ENCODE measurements at places on chromosomes 3 and 15. TPM values are rescaled to one million over a fixed set of nuclear protein-coding genes. Genes with fewer than 3 reads are reported as not detected.
A peak's percentile ranks its signal among the peaks of the same experiment; 100 is the strongest.

AADACL2 gene
- not detected for total RNA-seq

ECE2 gene
- total RNA-seq = 11.7 TPM

CMTM6 gene
- 20.2 TPM for total RNA-seq

PLD1 gene
- 60.4 TPM for total RNA-seq

DNA sequence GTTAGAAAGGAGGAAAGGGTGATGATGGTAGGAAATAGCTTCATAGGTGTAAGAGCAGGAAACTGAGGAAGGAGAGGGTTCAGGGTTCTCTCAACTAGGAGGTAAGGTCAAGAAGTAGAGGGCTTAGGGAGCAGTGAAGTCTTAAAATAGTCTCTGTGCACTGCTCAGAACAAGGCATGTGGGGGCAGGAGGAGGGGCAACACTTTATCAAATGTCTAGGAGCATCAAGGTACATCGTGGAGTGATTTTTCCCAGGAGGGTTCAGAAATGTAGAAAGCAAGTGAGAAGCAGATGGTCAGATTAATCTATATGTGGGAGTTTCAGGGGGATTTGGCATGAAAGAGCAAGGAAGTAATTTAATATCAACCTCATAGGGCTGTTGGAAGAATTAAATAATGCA lies 58.8 kb downstream of the TNIK start:
- peaks cover 16% of the 10 kb centered on the region for H3K4me1 ChIP-seq
- H3K36me3 ChIP-seq = no peaks in the 10 kb centered on the region
- H3K27me3 ChIP-seq = no peaks in the 10 kb centered on the region
- no peak for DNase-seq
- no peak overlapping the region for H3K27ac ChIP-seq

GRCh38 chr3:184337399-184337714 lies at the start of gene FAM131A:
FAM131A (plus strand) TSS chr3:184337600; CDS start chr3:184337631, 31 bp downstream.
- H3K27ac ChIP-seq = peak within 1 kb of the TSS; percentile 95
- DNase-seq = no peak

GRCh38 chr3:127265581-127265981 lies 22.3 kb downstream of the PRR20G start:
- H3K36me3 ChIP-seq = no peaks in the 10 kb centered on the region
- no peak for DNase-seq
- H3K27ac ChIP-seq = no peak overlapping the region
- H3K4me1 ChIP-seq = no peaks in the 10 kb centered on the region
- no peak overlapping the region for H3K4me3 ChIP-seq

GRCh38 chr3:108021131-108021530 lies 69.7 kb downstream of the CD47 start:
- no peaks in the 10 kb centered on the region for H3K27me3 ChIP-seq
- H3K4me3 ChIP-seq = no peak overlapping the region
- H3K27ac ChIP-seq = no peak overlapping the region
- no peaks in the 10 kb centered on the region for H3K36me3 ChIP-seq
- DNase-seq = no peak
- H3K4me1 ChIP-seq = no peaks in the 10 kb centered on the region

- H3K4me3 ChIP-seq = no peak overlapping the region
- no peaks in the 10 kb centered on the region for H3K4me1 ChIP-seq
- H3K27ac ChIP-seq = no peak overlapping the region
- no peak for DNase-seq
- no peaks in the 10 kb centered on the region for H3K27me3 ChIP-seq
Observed at GRCh38 chr15:39336926-39337325, 244.0 kb upstream of the THBS1 start.

DNA sequence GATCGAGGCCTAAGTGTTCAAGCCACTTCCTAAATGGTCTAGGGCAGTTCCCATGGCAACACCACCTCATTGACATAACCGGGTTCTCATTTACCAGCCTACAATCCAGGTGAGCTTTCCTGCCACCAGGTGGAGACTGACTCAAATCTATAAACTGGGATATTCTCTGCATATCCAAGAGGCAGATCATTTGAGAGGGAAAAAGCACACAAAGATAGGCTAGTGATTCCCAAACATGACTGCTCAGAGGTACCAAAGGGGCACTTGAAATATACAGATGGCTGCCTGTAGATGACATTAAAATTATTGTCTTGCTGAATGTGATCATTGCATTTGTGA lies 141.3 kb upstream of the PROK2 start:
- H3K4me1 ChIP-seq = no peaks in the 10 kb centered on the region
- H3K27me3 ChIP-seq = no peaks in the 10 kb centered on the region
- no peak overlapping the region for H3K4me3 ChIP-seq
- DNase-seq = peak; percentile 74
- no peaks in the 10 kb centered on the region for H3K36me3 ChIP-seq
- no peak overlapping the region for H3K27ac ChIP-seq

DNA sequence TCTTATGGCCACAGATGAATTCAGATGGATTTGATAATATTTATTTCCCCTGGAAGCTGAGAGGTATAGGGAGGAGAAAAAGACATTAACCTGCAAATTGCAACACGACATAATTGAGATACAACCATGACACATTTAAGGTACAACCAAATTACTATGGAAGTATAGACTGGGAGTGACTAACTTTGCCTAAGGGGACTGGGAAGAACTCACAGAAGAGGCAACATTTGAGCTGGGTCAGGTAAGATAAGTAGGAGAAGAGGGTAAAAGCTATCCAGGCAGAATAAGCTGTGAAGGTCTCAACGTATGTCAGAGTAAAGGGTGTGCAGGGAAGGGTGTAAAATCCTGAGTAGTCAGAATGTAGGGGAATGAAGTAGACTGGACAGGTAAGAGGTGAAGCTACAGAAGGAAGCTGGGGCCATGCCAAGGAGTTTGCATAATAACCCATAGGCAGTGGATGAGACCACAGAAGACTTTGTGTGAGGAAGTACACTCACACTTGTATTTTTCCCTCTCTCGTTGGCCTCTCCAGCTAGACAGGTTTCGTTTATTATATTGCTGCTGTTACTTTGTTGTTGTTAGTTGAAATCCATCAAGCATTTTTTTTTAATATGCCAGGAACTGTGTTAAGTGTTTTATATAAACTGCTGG lies 28.0 kb upstream of the PTX3 start:
- H3K4me3 ChIP-seq = no peak overlapping the region
- H3K27me3 ChIP-seq = no peaks in the 10 kb centered on the region
- no peak overlapping the region for H3K27ac ChIP-seq

DNA sequence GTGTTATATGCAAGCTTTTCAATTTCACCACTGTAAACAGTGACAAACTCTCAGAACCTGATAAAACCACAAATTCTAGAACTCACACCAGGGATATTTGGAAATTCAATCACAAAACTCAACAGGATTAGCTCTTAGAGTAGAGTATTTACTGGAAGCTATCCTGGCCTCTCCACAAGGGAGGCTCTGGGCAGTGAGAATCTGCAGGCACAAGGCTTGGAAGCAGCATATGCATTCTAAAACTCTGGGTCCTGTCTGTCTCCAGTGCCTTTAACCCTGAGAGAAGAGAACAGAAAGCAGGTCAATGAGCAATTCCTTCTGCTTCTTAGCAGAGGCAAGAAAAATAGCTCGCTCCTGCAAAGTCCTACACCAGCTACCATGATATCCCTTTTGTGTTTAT lies 23.4 kb downstream of the PLSCR4 start:
- no peak for DNase-seq
- H3K27ac ChIP-seq = no peak overlapping the region
- H3K4me3 ChIP-seq = no peak overlapping the region

- H3K36me3 ChIP-seq = no peaks in the 10 kb centered on the region
- H3K4me1 ChIP-seq = no peaks in the 10 kb centered on the region
Observed at GRCh38 chr3:87370007-87370406, 93.6 kb upstream of the POU1F1 start.

GRCh38 chr3:186152361-186152798 lies 43.5 kb upstream of the ETV5 start:
- H3K27me3 ChIP-seq = no peaks in the 10 kb centered on the region
- no peak overlapping the region for H3K4me3 ChIP-seq

GRCh38 chr15:60649845-60650548 lies 171.1 kb upstream of the ICE2 start:
- H3K27me3 ChIP-seq = no peaks in the 10 kb centered on the region
- H3K4me3 ChIP-seq = no peak overlapping the region
- peak overlapping the region; percentile 17 for H3K27ac ChIP-seq
- no peaks in the 10 kb centered on the region for H3K36me3 ChIP-seq

- H3K36me3 ChIP-seq = peaks cover 7% of the 10 kb centered on the region
- no peaks in the 10 kb centered on the region for H3K4me1 ChIP-seq
- H3K27ac ChIP-seq = no peak overlapping the region
Observed at GRCh38 chr3:128919988-128920387, 40.6 kb downstream of the ACAD9 start.

DNA sequence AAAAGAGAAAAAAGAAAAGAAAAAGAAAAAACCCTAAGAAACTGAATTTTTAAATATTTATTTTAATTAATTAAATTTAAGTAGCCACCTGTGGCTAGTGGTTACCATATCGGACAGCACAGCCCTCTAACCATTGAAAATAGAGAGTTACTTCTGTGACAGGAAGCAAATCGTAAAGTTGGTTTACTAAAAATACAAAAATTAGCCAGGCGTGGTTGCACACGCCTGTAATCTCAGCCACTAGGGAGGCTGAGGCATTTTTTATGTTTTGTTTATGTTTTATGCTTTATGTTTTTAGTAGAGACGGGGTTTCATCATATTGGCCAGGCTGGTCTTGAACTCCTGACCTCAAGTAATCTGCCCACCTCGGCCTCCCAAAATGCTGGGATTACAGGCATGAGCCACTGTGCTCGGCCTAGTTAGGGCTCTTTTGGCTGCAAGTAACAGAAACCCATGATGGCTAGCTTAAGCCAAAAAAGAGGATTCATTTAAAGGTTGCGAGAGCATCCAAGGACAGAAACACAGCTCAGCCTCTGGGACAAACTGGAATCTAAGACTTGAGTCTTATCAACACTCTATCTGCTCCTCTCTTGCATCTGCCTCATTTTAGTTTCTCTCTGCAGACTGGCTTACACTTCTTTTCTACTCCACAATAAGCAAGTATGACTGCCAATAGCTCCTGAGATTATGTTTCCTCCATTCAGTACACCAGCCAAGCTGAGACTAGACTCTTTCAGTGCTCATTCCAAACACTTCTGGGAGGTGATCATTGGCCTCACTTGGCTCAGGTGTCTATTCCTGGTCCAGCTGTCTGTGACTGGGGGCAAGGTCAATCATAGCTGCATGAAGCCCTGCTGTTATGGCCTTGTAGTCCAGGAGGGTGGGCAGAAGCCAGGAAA lies 6.8 kb upstream of the SKIL start:
- no peak overlapping the region for H3K4me3 ChIP-seq
- no peak overlapping the region for H3K27ac ChIP-seq
- H3K36me3 ChIP-seq = no peaks in the 10 kb centered on the region
- peaks cover 9% of the 10 kb centered on the region for H3K4me1 ChIP-seq

DNA sequence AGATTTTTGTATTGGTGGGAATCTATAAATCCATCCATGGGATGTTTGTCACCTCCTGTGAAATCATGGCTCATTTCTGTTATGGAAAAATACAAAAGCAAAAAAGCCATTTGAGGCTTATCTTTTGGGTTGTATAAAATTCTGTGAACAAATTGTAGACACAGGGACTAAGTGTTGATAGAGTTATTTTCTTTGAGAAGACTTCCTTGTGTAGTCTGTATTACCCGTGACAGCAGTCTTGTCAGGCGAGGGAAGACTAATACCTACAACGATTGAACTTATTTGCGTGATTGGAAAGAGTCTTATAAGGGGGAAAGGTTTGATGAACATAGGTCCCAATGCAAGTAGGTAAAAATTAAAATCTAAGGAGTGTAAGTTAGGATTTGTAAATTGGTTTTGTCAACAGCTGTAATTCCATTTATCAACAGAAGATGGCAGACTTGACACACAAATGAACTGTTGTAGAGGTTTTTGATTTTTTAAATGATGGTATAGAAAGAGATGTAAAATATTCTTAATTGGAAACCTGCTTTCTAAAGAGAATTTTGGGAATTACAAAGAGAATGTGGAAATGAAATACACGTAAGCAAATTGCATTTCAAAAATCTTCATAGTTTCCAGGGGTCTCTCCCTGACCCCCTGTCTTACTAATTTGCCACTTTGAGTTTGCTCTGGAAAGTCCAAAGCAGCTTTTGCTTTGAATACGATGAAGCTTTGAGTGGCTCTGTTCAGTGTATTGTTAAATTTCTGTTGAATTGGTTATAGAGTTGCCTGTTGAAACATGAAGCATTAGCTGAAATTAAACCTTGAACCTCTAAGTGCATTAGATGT lies 33.2 kb downstream of the SLC25A26 start:
- DNase-seq = no peak
- H3K36me3 ChIP-seq = no peaks in the 10 kb centered on the region
- H3K27ac ChIP-seq = no peak overlapping the region
- H3K27me3 ChIP-seq = no peaks in the 10 kb centered on the region
- H3K4me1 ChIP-seq = peaks cover 6% of the 10 kb centered on the region

- peak overlapping the region; percentile 60 for H3K4me3 ChIP-seq
- H3K27ac ChIP-seq = peak overlapping the region; percentile 78
- no peaks in the 10 kb centered on the region for H3K36me3 ChIP-seq
- H3K27me3 ChIP-seq = no peaks in the 10 kb centered on the region
Observed at GRCh38 chr15:24955531-24955921, 739 bp downstream of the SNRPN start.

DNA sequence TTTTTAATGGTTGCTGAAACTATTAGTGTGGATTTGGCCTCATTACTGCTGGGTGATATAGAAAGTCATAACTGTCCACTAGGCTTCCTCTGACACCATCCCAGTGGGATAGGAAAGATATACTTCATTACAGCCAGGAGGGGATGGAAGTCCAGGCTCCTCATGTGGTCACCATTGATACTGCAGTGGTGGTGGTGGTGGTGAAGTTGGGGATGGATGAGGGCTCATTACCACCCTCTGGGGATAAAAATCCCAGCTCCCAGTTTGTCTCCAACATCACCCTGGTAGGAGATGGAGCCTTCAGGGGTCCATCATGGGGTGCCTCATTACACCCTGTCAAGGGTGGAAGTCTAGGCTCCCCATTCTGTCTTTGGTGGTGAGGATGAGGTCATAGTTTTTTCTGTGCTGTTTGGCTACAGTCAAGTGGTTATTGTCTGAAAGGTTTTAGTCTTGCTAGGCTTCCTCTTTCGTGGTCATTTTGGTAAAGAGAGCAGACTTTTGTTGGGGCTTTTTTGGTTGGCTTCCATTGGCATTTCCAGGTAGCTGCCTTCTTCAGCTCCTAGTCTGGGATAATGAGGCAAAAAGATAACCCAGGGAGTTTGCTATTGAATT lies 30.1 kb upstream of the FILIP1L start:
- H3K36me3 ChIP-seq = no peaks in the 10 kb centered on the region
- no peaks in the 10 kb centered on the region for H3K4me1 ChIP-seq
- no peaks in the 10 kb centered on the region for H3K27me3 ChIP-seq
- H3K27ac ChIP-seq = no peak overlapping the region
- no peak for DNase-seq

- no peaks in the 10 kb centered on the region for H3K36me3 ChIP-seq
- no peaks in the 10 kb centered on the region for H3K4me1 ChIP-seq
- H3K4me3 ChIP-seq = no peak overlapping the region
- H3K27me3 ChIP-seq = no peaks in the 10 kb centered on the region
- no peak overlapping the region for H3K27ac ChIP-seq
- DNase-seq = no peak
Observed at GRCh38 chr15:86488046-86488445, 408.4 kb downstream of the AGBL1 start.

DNA sequence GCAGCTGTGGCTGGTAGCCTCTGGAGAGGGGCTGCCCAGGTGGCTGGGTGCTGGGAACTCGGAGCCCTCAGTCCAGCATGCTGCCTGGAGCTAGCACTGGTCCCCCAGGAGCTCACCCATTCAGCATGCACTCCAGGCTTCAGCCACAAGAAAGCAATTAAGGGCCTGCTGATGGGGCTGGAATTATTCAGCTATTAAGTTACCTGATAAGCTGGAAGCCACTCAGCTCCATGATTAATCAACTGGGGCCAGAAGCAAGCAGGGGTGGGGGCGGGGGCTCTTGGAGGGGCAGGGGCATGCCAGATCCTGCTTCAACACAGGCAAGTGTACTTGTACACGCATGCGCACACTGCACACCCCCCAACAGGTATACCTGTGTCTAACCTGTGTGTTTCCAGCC lies 22.1 kb upstream of the TMEM115 start:
- no peaks in the 10 kb centered on the region for H3K36me3 ChIP-seq
- H3K4me1 ChIP-seq = no peaks in the 10 kb centered on the region
- H3K4me3 ChIP-seq = no peak overlapping the region
- DNase-seq = no peak
- no peaks in the 10 kb centered on the region for H3K27me3 ChIP-seq
